ENCODE measurements at places on chromosomes 5 and 9. TPM values are rescaled to one million over a fixed set of nuclear protein-coding genes. Genes with fewer than 3 reads are reported as not detected.

Gene IL33
- total RNA-seq, result 3.3 TPM

Gene RXRA
- total RNA-seq, result 50.7 TPM

GRCh38 chr9:131485206-131485605, 17.5 kb upstream of the POMT1 start:
- no peak for DNase-seq
- no peak overlapping the region for H3K27ac ChIP-seq
- H3K4me1 ChIP-seq, result no peaks in the 10 kb centered on the region

- peaks cover 3% of the 10 kb centered on the region for H3K27me3 ChIP-seq
- no peaks in the 10 kb centered on the region for H3K36me3 ChIP-seq
- H3K27ac ChIP-seq, result no peak overlapping the region
- DNase-seq, result no peak
These were observed 391.1 kb upstream of the GRAMD2B start for GRCh38 chr5:126031989-126032716.

DNA sequence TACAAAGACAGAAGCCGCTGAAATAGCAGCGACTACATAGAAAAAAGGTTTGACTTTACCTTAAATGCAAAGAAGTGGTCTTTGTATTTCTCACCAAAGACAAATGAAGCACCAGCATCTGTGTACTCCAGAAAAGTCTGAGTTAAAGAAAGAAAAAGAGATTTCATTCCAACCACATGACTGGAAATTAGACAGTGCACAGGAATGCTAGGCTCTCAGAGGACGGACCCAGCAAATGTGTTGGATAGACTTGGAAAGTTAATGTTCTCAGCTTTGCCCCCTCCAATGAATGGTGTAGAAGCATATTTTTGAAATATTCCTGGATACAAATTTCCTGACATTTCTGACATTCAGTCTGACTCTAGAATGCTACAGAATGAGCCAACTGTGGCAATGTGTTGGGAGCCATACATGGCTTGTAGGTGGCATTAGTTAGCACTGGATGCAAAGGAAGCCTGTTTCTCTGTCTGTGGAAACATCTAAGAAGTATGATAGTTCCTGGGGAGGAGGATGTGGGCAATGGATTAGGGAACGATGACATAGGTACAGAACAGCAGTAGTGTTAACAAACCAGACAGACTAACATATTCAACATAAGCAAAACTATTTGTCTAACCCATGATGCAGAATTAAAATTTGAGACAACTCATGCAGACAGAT, 43.3 kb downstream of the SLC28A3 start:
- no peaks in the 10 kb centered on the region for H3K4me1 ChIP-seq
- no peak for DNase-seq
- H3K4me3 ChIP-seq, result no peak overlapping the region
- no peak overlapping the region for H3K27ac ChIP-seq
- H3K36me3 ChIP-seq, result no peaks in the 10 kb centered on the region

Measured in A673 (cell line).